ENCODE measurements at places on chromosomes 16 and 17.
A peak's percentile ranks its signal among the peaks of the same experiment; 100 is the strongest.

- no peak for DNase-seq
Observed at GRCh38 chr17:46901291-46901690, 21.7 kb upstream of the GOSR2 start.

DNA sequence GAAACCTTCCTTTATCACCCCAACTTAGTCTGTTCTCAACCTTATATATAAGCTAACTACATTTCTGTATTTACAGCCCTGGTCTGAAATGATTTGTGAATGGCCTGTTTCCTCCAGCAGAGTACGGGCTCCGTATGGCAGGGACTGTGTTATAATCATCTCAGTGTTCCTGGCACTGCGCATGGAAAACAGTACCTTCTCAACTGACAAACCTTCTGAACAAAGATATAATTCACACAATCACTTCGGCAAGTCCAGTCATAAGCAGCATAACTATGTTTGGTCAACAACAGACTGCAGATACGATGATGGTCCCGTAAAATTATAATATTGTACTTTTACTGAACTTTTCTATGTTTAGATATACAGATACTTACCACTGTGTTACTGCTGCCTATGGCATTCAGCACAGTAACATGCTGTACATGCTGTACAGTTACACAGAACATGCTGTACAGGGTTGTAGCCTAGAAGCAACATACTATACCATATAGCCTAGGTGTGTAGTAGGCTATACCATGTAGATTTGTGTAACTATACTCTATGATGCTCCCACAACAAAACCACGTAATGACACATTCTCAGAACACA lies 30.0 kb downstream of the ANKFY1 start:
- no peak for DNase-seq

DNA sequence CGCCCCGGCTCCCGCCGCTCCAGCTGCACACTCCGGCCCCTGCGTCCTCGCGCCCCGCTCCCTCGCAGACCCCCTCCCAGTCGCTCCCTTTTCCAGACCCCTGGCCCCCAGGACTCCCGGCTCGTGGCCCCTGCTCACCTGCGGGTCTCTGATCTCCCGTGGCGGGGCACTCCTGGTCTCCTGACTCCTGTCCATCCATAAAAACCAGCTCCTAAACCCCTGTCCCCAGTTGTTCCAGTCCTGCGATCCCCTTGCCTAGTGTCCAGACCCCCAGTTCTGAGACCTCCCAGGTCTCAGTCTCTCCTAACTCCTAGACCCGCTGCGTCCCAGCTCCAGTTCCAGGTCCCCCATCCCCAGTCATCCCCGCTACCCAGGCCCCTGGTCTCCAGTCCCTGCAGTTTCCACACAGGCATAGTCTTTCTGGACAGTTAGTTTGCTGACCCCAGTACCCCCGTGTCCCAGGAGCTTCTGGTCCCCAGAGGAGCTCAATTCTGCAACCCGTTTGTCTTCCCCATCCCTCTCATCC lies 379 bp downstream of the SNX29 start:
- no peak for DNase-seq

DNA sequence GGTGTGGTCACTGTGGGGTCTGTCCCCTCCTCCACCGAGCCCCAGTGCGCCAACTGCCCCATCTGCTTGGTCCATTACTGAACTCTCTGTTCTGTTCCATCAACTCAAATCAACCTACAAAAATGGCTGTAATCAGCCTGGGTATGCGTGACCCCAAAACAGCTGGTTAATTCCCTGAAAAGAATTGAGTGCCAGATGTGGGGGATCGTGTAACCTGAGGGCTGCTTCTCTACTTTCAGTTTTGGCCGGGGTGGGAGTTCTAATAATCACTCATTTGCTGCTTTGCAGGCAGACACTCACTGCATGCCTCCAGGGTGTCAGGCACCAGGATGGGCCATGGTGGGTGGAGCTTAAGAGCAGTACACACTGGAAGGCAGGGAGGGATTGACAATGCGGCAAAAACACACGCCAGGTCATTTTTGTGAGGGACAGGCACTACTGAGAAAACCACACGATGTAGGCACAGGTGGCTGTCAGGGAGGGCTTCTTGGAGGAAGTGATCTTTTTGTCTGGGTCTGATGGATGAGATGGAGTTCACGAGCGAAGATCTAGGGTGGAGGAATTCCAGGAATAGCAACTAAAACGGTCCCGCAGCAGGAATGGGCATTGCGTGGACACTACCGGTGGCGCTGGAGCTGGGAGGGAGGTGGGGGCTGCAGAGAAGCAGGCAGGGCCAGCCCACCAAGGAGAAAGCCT lies 30.4 kb upstream of the SSTR5 start:
- DNase-seq: no peak

DNA sequence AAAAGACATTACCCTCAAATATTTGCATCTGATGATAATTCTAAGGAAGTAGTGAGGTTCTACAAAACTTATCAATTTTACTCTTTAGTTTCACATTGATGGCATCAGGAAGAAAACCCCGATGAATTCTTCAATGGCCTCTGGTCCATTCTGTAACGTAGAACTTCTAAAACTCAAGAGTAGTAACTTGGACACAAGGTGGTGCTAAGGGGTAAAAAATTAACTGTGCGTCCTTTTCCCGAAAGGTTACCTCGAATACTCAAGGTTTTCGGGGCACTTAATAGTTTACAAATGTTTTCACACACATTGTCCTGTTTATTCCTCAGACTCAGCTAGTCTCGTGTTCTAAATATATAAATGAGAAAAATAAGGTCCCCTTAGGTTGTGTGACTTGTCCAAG lies 517.3 kb upstream of the ZFHX3 start:
- no peak for DNase-seq

GRCh38 chr17:49035470-49036269 lies 38.5 kb downstream of the IGF2BP1 start:
- peak; percentile 35 for DNase-seq

- no peak for DNase-seq
Observed at GRCh38 chr16:23072084-23072599, 77.1 kb downstream of the USP31 start.

DNA sequence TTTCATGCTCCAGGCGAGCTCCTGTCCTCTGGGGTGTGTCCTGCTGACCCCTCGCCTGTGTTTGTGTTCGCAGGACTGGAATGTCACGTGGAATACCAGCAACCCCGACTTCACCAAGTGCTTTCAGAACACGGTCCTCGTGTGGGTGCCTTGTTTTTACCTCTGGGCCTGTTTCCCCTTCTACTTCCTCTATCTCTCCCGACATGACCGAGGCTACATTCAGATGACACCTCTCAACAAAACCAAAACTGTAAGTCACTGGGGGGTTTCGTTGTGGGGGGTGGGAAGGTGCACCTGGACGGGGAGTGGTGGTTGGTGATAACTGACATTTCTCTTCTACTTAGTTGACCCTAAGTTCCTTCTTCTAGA lies 58.3 kb downstream of the ABCC1 start:
- peak; percentile 66 for DNase-seq

- no peak for DNase-seq
Observed at GRCh38 chr16:57986196-57986595, 14.3 kb downstream of the ZNF319 start.

DNA sequence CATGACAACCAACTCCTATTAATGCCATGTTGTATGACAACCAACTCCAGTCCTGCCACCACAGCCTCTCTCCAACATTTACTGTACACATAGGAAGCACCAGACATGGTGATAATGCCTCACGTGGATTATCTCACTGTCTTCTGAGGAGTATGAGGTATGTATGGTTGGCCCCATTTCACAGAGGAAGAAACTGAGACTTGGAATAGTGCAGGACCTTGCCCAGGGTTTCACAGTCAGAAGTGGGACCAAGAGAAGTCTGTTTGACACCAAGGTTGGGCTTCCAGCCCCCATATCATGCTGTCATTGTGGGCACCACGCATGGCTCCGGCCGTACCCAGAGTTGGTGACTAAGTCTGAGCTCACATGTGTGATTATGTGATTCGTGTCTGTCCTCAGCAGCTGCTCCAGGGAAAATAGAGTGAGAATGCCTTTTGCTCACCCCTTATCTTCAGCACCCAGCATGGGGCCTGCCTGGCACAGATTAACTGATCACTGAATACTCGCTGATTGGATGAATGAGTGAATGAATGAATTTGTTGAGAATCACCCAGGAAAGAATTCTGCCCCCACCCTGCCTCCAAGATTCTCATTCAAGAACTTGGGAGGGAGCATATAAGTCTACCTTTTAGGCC lies 204.1 kb upstream of the NLRP1 start:
- no peak for DNase-seq

- DNase-seq: peak; percentile 72
Observed at GRCh38 chr16:2500918-2501750, 12.6 kb upstream of the ATP6V0C start.

DNA sequence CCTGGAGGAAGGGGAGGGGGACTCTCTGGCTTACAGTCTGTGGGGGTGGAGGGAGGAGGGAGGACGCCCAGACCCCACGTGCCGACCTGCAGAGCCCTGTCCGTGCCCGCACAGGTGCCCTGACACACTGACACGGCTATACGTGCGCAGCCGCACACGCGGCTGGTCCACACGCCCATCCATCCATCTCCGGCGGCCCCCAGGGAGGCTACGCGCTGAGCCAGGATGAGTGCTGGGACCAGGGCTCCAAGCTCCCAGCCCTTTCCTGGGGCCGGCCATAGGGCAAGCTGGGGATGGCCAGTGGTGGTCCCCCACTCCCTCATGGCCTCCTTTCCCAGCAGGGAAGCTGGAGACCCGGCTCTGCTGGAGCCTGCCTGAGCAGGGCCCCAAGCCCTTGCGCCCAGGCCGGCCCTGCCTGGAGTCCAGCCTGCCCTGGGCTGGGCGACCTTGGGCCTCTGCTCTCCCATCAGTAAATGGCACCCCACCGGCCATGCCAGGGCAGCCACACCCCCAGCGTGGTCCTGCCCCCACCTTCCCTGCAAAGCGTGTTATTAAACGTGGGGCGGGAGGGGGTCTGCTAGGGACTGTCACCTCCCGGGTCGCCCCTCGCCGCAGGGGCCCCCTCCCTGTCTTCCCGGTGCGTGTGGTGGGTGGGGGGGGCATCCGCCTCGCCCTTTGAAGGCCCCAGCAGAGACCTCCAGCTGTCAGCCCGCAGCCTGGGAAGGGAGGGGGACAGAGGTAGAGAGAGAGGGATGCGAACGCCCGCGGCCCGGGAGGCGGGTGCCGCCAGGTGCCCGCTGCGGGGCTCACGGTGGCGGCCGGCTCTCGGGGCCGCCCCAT lies 863 bp downstream of the CASKIN1 start:
- DNase-seq: no peak

- no peak for DNase-seq
Observed at GRCh38 chr16:28915181-28915580, 9.9 kb downstream of the RABEP2 start.

- no peak for DNase-seq
Observed at GRCh38 chr16:2852731-2853507, 5.1 kb downstream of the PRSS22 start.

GRCh38 chr16:75227361-75228142 lies 8.8 kb downstream of the CTRB1 start:
- DNase-seq: no peak

DNA sequence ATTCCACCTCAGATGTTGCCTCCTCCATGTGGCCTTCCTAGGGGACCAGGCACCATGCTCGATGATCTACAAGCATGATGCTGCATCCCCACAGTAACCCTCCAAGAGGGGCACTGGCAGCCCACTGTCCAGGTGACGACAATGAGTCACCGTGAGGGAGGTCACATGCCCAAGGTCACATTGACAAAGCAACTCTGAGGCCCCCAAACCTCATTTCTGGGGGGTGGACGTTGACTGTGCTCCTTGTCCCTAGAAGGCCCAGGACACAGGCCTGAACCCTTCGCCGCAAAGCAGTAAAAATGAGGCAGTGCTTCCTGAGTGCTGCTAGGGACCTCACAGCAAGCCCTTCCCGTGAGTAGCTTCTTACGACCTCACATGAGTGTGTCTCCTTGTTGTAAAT lies 136.5 kb downstream of the C16orf78 start:
- no peak for DNase-seq

- DNase-seq: no peak
Observed at GRCh38 chr17:66673668-66674276, 161.1 kb upstream of the CACNG5 start.

GRCh38 chr16:15658149-15658548 lies 8.1 kb downstream of the NDE1 start:
- no peak for DNase-seq

- no peak for DNase-seq
Observed at GRCh38 chr17:80921741-80922579, 69.7 kb upstream of the CHMP6 start.

GRCh38 chr16:49461517-49461951 lies 87.9 kb downstream of the C16orf78 start:
- DNase-seq: no peak

DNA sequence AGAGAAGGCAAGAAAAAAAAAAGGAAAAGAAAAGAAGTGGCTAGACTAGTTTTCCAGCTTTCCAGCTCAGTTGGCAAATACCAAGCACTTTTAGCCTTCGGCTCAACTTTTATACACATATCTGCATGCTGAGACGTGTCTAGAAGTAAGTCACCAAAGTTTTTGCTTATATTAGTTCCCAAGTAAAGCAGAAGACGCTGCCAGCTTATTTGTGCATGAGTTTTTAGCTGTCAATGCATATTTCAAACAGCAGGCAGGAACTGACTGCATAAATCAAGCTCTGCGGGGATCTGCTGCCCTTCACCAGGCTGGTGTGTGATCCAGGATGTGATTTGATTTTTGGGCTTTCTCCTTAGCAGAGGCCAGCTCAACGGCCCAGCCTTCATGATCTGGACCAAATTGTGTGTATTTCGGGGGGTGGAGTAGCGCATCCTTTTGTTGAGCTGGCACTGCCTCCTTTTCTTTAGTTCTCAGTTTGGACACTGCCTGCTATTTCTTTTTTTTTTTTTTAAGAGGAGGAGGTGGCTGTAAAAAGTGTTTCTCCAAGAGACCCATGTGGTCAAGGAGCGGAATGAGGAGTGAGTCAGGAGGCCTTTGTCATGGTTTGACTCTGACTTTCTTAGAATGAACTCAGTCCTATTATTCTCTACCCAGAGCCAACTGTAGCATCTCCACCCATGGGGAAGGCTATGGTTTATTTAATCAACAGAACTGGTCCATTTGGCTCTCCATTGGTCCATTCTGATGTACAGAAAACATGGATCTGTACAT lies 162.6 kb upstream of the XYLT1 start:
- no peak for DNase-seq

- DNase-seq: no peak
Observed at GRCh38 chr17:31570951-31571892, 179.7 kb downstream of the RAB11FIP4 start.

DNA sequence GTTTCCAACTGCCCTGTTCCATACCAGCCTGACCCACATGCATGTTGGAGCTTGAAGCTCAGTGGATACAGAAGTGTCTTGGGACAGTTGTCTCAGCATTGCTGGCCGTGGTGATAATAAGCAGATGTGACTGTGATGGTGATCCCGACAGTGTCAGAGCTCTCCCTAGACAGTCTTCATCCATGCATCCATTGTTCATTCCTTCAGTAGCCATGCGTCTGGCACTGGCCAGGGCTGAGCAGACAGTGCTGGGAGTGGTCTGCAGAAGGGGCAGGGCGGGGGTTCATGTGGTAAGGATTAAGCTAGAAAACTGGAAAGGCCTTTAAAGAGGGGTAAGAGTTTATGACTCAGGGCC lies 68.1 kb downstream of the GNAO1 start:
- DNase-seq: no peak
